ENCODE measurements at places on chromosomes 5 and 9.

GRCh38 chr9:93276973-93277372, 93.0 kb downstream of the WNK2 start:
- DNase-seq = no peak

DNA sequence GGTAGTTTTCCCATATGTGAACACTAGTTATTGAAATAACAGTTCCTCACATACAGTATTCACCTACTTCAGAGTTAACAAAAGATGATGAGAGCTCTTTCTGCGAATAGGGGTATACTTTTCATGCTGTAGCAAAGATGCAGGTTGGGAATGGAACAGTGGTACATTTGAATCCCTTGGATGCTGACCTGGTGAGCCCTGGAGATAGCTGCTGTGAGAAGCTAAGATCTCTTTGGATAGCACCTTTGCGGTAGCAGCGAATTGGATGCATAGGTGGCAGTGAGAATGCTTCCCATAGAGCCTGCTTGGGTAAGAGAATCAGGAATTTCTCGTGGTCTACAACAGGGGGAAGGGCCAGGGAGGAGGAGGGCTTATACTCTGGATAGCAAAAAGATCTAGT, 61.2 kb downstream of the NUP214 start:
- DNase-seq = no peak

DNA sequence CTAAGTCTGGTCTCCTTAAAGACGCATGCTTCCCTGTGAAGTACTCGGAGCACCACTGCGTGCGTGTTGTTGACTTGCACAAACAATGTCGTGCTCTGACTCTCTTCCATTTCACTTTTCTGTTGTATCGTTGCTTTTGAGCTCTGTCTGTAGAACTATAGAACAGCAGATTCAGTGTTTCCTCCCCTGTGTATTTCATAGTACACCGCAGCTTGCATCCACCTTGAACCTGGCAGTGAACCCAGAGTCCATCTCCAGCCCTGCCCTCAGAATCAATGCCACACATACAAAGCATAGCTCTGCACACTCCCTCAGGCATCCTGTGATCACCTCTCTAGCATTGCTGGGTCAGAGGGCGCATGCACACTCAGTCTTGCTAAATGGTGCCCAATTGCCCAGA, 37.2 kb upstream of the ADAMTS2 start:
- DNase-seq = no peak

GRCh38 chr9:110140276-110140675, 67.7 kb downstream of the C9orf152 start:
- DNase-seq = no peak

DNA sequence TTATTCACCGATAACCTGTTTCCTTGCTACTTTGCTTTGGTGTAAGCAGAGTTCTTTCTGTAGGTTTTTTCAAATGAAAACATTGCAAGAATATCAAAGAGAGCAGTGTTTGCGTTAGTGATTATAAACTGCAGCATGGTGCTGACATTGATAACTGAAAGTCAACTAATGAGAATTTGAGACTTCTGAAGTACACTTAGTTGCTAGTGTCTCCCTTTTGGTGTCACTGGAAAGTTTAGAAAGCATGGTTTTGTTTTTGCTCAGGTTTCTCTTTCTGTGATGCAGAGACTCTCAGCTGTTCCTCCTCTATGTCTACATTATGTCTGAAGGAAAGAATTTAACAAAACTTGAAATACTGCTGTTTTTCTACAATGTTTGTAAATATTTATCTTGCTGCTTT, 80.2 kb upstream of the ZNF169 start:
- no peak for DNase-seq

GRCh38 chr5:61186634-61187033, 24.4 kb upstream of the SMIM15 start:
- no peak for DNase-seq

- DNase-seq = no peak
Measured at GRCh38 chr9:120894321-120895148, 17.5 kb upstream of the PHF19 start.

All from activated CD4-positive, alpha-beta T cell treated with anti-CD3 and anti-CD28 coated beads, Interleukin-2, amount 10 ng/mL, durations not matched to agents 7 days and 5 days (primary cell).